Spinal cord (tissue), 10 donors: ENCODE measurements at places on chromosomes 6 and 20. TPM values are rescaled to one million over a fixed set of nuclear protein-coding genes. Genes with fewer than 3 reads are reported as not detected.

RAD21L1 gene
- not detected for polyA plus RNA-seq

DNA sequence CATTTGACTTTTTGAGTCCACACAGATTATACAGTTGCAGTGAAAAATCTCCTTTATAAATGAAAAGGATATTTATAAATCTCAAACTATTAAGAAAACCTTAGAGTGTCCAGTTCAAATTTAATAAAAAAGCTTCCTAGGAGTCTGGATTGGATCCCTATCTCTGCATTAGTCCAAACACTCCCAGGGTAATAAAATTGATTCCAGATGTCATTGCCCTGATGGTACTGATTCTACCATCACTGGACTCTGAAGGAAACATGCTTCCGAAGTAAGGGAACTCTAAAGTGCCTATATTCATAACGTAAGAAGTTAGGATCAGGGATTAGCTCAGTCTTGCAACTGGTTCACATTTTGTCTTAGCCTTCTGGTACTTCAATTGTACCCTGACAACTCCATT is 1325.1 kb upstream of the MAP3K7 start:
- no peak for DNase-seq

DNA sequence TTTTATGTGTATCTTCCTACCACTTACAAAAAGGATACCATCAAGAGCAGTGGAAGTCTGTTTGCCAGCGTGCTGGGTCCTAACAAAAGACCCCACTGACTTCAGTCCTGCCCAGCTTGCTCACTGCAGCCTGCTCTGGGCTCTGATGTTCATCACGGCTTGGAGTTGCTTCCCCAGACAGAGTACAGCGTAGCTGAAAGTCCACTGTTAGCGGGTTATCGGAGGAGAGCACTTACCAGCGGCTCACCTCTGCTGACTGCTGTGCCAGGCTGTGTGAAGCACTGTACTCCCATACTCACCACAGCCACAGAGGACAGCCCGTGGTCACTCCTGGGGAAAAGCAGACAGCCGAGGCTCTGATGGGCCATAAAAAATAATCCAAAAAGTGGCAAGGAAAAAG is 40.2 kb downstream of the CTCFL start:
- no peak for DNase-seq

GRCh38 chr6:114087496-114087895 is 116.5 kb upstream of the HDAC2 start:
- no peak for DNase-seq

CST11 gene
- polyA plus RNA-seq: not detected

MUC22 gene
- not detected for polyA plus RNA-seq

SYCP2L gene
- polyA plus RNA-seq: 3.5 TPM

TXLNB gene
- polyA plus RNA-seq: 2.2 TPM

- no peak for DNase-seq
Observed at GRCh38 chr20:2230726-2231488, 64.9 kb upstream of the TGM3 start.
